HAP-1 (cell line): ENCODE measurements at places on chromosomes 5 and 9.

DNA sequence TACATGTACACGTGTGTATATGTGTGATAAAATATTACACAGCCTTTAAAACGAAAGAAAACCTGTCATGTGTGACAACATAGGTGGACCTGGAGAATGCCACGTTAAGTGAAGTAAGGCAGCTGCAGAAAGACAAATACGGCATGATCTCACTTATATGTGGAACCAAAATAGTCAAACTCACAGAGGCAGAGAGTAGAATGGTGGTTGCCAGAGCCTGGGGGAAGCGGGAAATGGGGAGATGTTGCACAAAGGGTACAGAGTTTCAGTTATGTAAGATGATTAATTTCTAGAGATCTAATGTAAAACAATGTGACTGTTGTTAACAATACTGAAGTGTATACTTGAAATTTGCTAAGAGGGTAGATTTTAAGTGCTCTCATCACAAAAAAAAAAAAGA, 34.8 kb downstream of the ADAMTS12 start:
- DNase-seq = no peak

DNA sequence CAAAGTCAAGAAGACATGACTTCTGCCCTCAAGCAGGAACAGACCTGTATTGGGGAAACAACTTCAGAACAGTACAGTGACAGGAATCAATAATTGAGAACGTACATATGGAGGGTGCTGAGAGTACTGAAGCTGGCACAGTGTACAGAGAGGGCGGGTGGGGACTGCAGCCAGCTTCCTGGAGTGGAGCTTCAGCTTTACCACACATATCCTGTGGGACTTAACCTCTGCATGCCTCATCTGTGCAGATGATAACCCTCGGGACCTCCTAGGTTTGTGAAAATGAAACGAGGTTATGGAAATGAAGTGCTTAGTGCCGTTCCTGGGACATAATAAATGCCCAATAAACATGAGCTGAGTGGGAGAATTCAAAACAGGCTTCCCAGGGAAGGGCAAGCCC, 22.1 kb upstream of the RARS1 start:
- DNase-seq = no peak

GRCh38 chr5:145938776-145939539, 2.6 kb downstream of the SH3RF2 start:
- no peak for DNase-seq

GRCh38 chr5:111968459-111968858, 211.5 kb upstream of the NREP start:
- DNase-seq = no peak

GRCh38 chr9:123544007-123544827, 188.2 kb downstream of the CRB2 start:
- DNase-seq = peak; percentile 52

DNA sequence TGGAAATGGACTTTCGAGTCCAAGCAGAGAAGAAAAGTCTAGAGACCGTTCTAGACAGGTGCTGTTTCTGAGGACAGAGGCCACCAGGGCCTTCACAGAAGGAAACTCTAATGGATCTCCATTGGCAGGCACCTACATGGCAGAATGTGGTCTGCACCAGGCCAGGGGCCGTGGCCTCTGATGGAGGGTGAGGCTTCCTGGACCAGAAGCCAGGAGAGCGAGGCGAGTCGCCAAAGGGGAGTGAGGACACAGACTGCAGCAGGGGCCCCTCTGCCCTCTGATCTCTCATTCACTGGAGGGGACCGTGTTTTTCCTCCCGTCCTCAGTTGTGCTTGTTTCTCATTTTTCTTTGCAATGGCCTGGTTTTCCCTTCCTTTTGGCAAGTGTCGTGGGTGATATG, 41.1 kb downstream of the ALG2 start:
- no peak for DNase-seq

DNA sequence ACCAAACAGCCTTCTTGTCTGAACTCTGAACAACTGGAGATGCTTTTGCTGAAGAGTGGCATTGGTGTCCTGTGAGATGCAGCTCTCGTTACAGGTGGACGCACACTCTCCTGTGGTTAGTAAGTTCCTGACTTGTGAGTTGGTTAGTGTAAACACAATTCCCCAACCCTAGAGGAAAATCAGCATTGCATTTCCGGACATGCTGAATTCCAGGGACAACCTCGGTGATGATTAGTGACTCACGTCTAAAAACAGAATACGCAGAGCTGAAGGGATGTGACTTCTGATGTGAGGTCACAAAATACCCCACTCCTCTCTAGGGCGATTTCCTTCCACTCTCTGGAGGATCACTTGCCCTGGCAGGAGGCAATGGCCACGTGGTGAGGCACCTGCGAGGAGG, 5.0 kb downstream of the OR2V2 start:
- DNase-seq = no peak

- DNase-seq = no peak
Measured at GRCh38 chr5:139565411-139566305, 4.5 kb downstream of the UBE2D2 start.

GRCh38 chr5:8057769-8058168, 188.8 kb downstream of the MTRR start:
- DNase-seq = no peak

DNA sequence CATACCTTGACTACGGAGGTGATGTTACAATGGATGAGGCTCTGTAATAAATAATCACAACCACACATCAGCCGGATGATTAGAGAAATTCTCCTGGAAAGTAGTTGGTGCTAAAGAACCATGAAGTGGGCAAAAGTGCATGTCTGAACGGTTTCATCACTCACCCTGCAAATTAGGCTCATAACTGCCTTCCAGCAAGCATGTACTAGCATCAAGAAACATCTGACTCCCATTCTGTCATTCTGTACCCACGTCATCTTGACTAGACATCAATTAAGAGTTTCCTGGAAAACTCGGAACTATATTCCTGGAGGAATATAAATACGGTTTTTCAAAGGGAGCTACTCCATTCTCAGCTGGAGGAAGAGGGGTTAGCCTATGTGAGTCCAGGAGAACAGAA, 52.2 kb downstream of the HSD17B3 start:
- no peak for DNase-seq

DNA sequence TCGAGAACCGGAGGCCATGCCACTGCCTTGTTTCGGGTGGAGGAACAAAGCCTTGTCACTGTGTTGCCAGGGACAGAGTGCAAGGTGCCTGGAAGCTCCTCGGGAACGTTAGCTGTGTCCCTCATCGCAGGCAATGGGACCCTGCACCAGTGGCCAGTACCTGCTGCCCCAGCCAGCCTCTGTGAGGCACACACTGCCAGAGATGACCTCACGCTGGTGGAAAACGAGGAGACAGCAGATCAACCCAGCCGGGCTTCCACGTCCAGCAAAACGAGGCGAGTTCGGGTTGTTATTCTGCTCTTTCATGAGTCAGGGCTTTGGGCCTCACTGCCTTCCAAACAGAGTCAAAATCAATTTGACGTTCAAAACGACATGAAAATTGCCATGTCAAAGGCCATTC, 104.1 kb downstream of the ADAMTS2 start:
- DNase-seq = no peak

DNA sequence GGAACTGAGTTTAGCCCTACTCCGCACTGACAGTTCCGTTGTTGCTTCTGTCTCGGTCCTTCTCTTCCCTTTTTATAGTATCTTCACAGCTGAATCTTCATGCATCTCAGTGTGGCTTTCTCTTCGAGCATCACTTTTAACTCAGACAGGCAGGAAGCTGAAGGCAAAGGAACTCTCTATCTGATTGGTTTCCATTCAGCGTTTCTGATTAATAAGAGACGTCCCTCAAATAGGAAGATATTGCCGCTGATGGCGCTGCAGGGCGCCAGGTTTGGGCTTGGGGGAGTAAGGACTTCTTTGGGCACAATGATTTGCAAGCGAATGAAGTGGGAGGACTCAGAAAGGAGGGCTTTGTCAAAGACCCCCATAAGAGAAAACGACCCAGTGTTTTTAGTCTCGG, at the start of gene CDH9:
Gene CDH9, minus strand, starts transcription at position 111 of the 400 bp plus-strand sequence. CDS start 50,253 bp downstream, outside the sequence.
- DNase-seq = peak; percentile 49

- DNase-seq = no peak
Measured at GRCh38 chr5:73380710-73381589, 67.6 kb downstream of the FOXD1 start.

DNA sequence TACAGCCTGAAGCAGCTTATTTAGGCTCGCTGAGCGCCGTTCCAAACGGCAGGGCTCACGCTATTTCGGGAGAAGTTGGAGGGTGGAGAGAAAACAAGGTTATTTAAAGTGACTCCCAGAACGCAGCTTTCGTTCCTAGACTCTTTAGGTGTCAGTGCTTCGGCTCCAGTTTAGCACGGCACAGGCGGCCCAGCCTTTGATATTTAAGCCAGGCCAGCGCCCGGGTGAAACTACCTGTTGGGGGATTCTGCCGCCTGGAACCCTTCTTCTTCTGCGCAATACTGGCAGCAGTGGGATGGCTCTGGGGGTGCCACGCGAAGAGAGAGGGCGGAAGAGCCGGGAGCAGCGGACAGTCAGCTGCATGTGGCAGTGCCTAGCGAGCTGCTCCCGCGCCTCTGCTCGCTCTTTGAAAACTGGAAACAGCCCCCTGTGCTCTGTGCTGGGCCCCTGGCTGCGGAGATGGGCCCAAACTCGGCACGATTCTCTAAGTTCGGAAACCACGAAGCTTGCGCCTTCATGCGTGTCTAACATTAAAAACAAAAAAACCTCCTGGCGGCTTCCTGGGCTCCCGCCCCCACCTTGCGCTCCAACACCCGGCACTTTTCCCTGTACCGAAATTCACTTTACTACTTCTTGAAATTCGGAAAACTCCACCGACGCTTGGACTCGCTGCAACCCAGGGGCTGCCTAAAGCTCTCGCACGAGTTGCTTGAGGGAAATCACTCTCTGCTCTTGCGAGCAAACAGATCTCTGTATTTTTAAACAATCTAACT, 34.6 kb upstream of the NFIB start:
- no peak for DNase-seq

GRCh38 chr9:136567651-136568287, 21.9 kb upstream of the NOTCH1 start:
- peak; percentile 41 for DNase-seq

GRCh38 chr5:90855296-90856010, 296.9 kb downstream of the ADGRV1 start:
- no peak for DNase-seq
